ENCODE measurements at places on chromosomes 3 and 15. TPM values are rescaled to one million over a fixed set of nuclear protein-coding genes. Genes with fewer than 3 reads are reported as not detected.

Gene SST
- total RNA-seq = not detected

Gene MKRN2OS
- not detected for total RNA-seq

Gene GRK7
- not detected for total RNA-seq

DNA sequence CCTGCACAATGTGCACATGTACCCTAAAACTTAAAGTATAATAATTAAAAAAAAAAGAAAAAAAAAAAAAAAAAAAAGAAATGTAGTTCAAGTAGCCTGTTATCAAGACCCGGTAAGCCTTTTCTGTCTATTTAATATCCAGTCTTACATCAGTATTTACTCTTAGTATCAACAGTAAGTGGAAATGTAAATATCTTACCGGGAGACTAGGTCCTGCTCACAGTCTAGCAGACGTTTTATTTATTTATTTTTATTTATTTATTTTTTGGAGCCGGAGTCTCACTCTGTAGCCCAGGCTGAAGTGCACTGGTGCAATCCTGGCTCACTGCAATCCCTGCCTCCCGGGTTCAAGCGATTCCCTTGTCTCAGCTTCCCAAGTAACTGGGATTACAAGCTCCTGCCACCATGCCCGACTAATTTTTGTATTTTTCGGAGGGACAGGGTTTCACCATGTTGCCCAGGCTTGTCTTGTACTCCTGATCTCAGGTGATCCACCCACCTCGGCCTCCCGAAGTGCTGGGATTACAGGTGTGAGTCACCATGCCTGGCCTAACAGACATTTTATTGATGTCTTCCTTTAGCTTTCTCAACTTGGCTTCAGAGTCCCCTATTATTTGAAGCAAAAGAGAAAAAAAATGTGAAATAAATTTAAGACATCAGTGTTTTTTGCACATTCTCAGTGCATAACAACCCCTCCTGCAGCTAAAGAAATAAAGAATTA, 19.9 kb downstream of the C2CD4B start:
- DNase-seq = no peak

GRCh38 chr3:98791341-98792325, 28.5 kb downstream of the ST3GAL6 start:
- DNase-seq = no peak

DNA sequence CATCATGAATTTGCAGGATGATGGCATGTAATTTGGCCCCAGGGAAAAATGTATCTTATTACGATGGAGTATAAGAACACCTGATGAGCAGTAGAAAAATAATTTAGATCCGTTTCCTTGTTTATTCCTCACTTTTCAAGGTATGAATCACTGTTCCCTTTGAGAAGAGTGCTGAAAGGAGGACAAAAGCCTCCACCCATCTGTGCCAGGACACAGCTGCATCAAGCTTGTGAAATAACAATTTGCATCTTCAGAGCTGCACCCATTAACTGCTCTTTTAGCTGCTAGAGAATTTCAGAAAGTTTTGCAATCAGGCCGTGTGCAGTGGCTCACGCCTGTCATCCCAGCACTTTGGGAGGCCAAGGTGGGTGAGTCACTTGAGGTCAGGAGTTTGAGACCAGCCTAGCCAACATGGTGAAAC, 9.6 kb downstream of the CLDND1 start:
- DNase-seq = no peak

GRCh38 chr15:65394936-65395335, 17.1 kb upstream of the IGDCC3 start:
- DNase-seq = no peak

All from NCI-H460 (cell line).